Fibroblast of gingiva (primary cell): ENCODE measurements at places on chromosomes 5 and 9.

- DNase-seq: no peak
These were observed 363.3 kb downstream of the KDM4C start for GRCh38 chr9:7121055-7121454.

- DNase-seq: no peak
These were observed 55.1 kb upstream of the TEX48 start for GRCh38 chr9:114737118-114737517.

DNA sequence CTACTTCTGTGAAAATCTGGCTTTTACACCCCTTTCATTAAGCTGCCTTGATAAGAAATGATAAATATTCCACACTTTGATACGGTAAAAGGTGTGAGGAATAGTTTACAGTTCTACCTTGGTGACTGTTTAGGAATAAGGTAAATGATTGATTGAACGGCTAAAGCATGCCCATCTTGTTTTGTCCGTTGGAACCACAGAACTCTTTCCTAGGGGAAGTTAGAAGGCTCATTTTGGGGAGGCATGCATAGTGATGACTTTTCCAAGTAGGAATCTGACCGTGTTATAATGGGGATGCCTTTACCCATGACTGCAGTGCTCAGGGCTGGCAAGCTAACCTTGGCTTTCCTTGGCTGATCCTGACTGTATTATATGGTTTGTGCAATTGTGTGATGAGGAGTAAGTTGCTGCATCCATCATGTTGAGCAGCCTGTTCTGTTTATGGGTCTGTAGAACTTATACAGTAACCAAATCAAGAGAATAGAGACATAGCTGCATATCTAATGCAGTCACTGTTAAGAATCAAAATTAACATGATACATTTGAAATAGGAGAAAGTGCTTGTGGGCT is 24.5 kb downstream of the PCSK5 start:
- DNase-seq: no peak

- no peak for DNase-seq
These were observed 169.7 kb downstream of the ARHGAP26 start for GRCh38 chr5:142939884-142940283.

DNA sequence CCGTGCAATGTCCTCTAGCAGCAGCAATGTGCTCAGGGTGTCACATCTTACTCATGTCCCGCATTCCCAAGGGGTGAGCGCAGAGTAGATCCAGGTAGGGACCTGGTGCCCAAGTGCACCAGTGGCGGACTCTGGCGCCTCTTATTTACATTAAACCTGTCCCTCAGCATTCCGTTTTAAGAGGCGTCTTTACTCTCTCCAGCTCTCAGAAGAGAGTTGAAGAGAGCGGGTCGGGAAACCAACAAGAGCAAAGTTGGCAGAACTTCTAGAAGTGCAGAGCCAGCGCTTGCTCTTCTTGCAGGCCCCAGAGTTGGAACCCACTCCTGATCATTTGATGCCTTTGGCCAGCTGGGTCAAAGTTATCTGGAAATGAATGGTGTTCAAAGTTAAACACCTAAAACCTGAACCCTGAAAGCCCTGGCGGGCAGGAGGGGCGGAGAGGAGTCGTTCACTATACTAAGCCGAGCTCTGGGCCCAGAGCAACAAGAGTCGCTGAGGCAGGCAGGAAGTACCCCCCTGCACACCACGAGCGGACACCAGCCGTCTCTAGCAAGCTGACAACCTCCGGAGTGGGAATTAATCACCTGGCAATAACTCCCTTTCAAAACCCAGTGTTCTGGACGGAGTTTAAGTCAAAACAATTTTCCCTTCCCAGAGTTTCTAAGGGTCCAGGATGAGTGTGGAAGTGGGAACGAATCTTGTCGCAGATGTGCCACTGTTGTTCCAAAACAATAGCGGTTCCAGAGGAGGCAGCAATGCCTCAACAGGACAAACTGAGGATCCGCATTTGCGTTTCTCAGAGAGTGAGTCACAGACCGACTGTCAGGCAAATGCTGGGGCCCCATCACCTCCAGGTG is 122.8 kb downstream of the TMEM161B start:
- DNase-seq: no peak

DNA sequence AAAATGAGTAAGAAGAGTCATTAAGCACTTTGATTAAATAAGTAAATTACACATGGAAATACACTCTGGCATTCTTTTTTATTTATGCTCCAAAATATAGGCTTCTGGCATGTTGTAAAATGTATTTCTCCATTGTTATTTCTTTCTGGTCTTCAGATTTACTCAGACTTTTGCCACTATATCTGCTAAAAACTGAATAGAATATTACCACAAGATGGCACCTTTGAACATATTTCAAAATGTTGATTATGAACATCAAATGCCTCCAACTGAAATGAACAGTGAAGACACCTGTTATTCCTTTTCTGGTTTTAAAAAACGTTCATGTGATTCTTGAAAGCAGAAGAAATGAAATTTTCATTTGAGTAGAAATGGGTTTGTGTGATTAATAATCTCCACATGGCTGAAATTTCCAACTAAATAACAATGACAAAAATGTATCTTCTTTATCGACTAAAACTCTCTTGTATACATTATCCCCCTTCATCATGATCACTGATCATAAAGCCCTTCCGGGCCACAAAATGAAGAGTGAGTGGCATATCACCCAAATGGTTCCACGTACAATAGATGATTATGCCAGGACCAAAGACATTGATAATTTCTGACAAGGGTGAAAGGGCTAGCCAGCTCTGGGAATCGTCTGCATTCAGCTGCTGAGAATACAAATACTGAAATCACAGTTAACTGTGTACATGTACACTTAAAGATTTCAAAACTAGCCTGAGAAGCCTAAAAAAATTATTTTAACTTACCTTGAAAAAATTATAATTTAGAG is 23.8 kb downstream of the TYRP1 start:
- no peak for DNase-seq

DNA sequence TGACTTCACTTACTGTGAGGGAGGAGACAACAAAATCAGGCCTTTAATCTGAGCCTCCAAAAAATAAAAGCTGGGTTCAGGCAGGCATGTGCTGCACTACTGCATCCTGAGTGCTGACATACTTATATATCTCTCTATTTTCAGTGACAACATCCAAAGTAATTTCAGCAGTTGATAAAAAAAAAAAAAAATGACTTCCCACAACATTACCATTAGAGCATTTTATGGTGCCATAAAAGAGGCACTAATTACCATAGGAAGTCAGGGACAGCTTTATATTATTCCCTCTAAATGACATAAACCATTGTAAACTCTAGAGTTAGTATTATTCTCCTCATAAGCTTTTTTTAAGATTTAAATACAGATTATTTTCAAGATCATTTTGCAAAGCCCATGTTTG is 346.1 kb downstream of the SLCO4C1 start:
- no peak for DNase-seq

GRCh38 chr9:12774861-12775678 is at the start of gene LURAP1L:
Gene LURAP1L (plus strand): TSS chr9:12775020. CDS start chr9:12775716, 696 bp downstream.
- peak; percentile 76 for DNase-seq

GRCh38 chr5:138275379-138275782 is 960 bp upstream of the GFRA3 start:
- DNase-seq: no peak

GRCh38 chr9:71268871-71269635 is 147.6 kb upstream of the TRPM3 start:
- DNase-seq: no peak

DNA sequence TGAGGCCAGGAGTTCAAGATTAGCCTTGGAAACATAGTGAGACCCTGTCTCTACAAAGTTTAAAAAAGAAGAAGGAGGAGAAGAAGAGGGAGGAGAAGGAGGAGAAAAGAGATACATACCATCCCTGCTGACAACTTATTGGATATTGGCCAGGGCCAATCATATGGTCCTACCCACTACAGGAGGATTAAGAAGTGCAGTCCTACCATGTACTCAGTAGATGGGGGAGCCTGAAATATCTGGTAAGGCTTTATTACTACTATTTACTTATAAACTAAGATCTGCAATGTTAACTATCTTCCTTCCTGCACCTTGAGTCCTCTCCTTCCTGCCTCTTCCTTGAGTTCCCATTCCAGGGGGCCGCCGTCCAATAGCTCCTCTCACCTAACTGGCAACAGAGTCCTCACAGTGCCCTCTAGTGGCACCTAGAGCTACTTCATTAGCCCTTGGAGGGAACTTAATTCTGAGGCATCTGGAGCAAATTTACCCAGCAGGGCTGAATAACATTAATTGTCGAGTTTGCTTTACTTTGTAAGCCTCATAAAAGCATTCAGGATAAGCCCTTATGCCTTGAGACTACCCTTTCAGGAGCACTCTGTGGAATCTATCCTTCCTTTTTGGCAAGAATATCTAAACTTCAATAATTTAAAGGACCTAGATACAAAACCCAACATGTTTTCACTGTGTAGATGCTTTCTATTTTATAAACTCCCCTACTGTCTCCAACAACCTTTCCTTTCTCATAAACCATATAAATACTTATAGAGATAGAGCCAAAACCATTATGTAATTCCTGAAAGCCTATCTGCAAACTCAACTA is 39.1 kb upstream of the RANBP6 start:
- DNase-seq: peak; percentile 58

- DNase-seq: no peak
These were observed 228.2 kb downstream of the TLE1 start for GRCh38 chr9:81461196-81461595.

DNA sequence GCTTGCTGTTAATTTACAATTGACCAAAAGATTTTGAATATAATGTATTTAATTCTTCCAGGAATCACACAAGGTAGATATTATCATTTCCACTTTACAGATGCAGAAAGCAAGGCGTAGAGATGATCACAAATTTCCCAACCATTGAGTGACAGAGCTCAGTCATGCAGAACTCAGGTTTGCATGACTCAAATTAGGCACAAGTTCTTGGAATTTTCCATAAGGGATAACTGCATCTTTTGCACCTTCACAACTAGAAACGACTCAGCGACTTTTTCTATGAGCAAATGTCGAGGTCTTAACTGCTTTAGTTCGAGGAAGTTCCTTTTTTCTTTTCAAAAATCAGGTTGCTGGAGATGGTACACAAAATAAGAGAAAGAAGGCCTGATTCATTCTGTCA is 265.5 kb upstream of the PAPPA start:
- no peak for DNase-seq

- DNase-seq: no peak
These were observed 65.5 kb upstream of the POU4F3 start for GRCh38 chr5:146273109-146273508.

- no peak for DNase-seq
These were observed 56.7 kb upstream of the FST start for GRCh38 chr5:53423724-53424123.

- DNase-seq: no peak
These were observed 45.3 kb upstream of the CDK5RAP2 start for GRCh38 chr9:120625222-120625621.

DNA sequence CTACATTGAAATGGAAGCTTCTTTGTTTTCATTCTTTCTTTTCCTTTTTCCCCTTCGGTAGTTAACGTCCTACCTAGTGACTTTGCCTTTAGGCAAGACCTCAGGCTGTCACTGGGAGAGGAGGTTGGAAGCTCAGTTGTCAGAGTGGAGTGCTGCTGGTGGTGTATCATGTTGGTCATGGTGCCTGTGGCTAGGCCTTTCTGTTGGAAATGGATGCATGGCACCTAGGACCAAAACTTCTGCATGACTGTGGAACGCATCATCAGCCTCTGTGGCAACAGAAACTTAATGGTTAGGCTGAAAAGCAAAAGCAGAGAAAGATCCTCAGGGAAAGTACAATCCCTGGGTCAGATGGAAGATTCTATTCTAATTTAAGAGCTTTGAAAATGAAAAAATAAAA is 57.9 kb downstream of the OSTF1 start:
- DNase-seq: peak; percentile 8

- no peak for DNase-seq
These were observed 416.5 kb upstream of the TLE4 start for GRCh38 chr9:79155308-79155707.

DNA sequence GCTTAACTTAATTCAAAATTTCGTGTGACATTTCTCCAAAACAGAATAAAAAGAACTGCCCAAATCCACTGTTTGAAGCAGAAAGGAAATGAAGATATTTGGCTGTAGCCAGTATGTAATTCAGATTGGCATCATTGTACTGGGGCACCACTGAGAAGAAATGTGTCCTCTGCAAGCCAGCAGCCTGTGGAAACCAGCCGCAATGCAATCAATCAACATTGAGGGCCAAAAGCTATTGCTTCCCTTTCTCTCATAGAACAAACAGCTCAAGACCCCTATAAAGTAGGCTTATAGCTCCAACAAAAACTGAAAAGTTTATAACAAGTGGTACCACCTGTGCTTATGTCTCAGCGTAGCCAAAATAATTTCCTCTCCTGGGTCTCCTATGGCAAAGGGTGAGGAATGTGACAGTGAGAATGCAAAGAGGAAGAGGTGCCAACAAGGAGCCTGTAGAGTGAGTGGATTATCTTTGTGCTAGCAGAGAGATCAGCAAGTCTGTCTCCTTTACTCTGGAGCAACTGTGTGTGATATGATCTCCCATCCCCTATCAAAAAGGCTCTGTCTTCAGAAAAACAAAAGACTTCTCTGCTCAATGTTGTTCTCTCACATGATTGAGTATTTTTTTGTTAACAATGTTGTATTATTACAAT is 1072.3 kb upstream of the DMAC1 start:
- DNase-seq: no peak

GRCh38 chr5:142836048-142836447 is 65.9 kb downstream of the ARHGAP26 start:
- DNase-seq: no peak

DNA sequence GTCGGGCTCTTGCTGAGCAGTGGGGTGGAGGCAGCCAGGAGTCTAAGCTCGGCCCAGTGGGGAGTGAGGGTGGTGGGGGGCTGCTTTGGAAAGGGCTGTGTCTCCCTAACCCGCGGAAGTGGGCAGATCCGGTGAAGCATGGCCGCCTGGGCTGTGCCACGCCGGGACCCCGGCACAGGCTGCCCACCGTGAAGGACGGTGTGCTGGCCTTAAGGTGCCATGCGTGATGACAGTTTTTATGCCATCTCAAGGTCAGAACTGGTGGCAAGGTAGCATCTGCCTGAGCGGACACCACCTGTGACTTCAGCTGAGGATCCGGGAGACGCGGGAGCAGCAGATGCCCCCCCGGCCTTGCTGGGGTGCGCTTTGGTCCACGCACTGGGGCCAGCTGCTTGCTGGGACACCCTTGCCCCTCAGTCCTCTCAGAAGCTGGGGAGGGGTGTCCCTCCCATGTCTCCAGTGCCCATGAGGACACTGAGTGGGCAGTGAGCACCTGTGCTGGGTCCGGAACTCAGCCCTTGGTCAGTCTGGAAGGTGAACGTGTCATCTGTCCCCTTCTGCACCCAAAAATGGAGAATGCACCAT is 53.9 kb downstream of the AHRR start:
- DNase-seq: no peak

GRCh38 chr9:120608421-120608820 is 28.5 kb upstream of the CDK5RAP2 start:
- DNase-seq: no peak

DNA sequence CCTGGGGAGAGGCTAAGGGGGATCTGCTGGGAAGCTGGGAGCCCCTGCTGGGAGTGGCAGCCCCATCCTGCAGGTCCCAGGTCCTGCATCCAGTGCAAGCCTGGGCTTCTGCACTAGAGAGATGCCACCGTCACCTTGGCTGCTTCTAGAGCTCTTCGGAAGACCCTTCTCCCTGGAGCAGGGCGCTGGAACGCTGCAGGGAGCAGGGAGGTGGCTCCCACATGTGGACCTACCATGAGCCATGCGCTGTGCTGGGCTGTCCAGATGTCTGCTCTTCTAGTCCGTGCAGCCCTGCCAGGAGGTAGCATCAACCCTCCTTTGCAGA is 90.9 kb upstream of the PHYKPL start:
- no peak for DNase-seq

- no peak for DNase-seq
These were observed 61.3 kb upstream of the IQGAP2 start for GRCh38 chr5:76341651-76342334.

- DNase-seq: no peak
These were observed 185.3 kb downstream of the SAXO1 start for GRCh38 chr9:18847576-18848275.

- DNase-seq: no peak
These were observed 519 bp downstream of the EXOC3 start for GRCh38 chr5:443239-444151.
